ENCODE measurements at places on chromosomes 6 and 20.

- DNase-seq: no peak
These were observed 169.3 kb upstream of the JARID2 start for GRCh38 chr6:15076565-15076964.

GRCh38 chr6:141309295-141309694 lies 823.4 kb upstream of the GJE1 start:
- DNase-seq: peak; percentile 41

- no peak for DNase-seq
These were observed 12.6 kb downstream of the MCM3 start for GRCh38 chr6:52271852-52272460.

GRCh38 chr6:165976684-165977083 lies 191.0 kb downstream of the TBXT start:
- DNase-seq: no peak

DNA sequence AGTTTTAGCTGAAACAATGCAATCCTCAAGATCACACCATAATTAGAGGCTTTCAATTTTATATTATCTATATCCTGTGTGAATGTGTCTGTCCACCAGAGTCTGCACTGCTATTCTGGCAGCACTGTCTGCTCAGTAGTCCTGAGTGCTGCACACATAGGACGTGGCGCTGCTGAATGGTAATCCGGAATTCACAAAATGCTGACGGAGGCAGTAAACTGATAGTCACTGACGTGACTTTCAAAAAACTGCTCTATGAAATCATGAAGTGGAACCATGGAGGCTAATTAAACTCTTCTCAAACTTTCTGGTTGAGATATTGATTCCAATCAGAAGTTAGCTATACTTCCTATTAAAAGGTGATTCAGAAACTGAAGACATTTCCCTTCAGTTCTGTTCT lies 190.8 kb upstream of the NOX3 start:
- peak; percentile 47 for DNase-seq

DNA sequence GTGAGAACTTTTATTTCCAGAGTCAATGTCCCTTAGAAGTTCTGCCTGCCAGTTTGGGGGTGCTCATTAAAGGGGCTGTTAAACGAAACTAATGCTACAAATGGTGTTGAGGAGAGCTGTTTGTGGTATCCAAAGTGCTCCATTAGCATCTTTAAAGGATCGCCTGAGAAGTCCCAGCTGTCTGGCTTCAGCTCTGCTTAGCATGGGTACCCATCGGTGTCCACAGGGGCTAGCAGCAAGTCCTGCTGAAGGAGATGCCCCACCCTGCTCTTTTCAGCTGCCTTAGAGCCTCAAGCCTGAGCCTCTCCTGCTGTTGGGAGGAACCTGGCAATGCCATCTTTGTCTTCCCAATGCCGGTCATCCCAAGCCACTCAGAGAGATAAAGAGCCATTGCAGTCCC lies 111.1 kb downstream of the FOXO3 start:
- DNase-seq: no peak

- peak; percentile 96 for DNase-seq
These were observed 41.2 kb upstream of the DST start for GRCh38 chr6:56683882-56684281.

GRCh38 chr20:25019381-25020155 lies 27.0 kb upstream of the APMAP start:
- no peak for DNase-seq

Data from cardiac fibroblast (primary cell).